Large intestine (tissue), 12 donors: ENCODE measurements at places on chromosomes 11 and 22. TPM values are rescaled to one million over a fixed set of nuclear protein-coding genes. Genes with fewer than 3 reads are reported as not detected.
A peak's percentile ranks its signal among the peaks of the same experiment; 100 is the strongest.

Gene RAB39A
- 2.2 TPM for polyA plus RNA-seq

- DNase-seq, result peak; percentile 28
Measured at GRCh38 chr22:32764330-32765131, 37.0 kb upstream of the TIMP3 start.

GRCh38 chr11:130932086-130932712 is 15.9 kb upstream of the SNX19 start:
- no peak for DNase-seq

DNA sequence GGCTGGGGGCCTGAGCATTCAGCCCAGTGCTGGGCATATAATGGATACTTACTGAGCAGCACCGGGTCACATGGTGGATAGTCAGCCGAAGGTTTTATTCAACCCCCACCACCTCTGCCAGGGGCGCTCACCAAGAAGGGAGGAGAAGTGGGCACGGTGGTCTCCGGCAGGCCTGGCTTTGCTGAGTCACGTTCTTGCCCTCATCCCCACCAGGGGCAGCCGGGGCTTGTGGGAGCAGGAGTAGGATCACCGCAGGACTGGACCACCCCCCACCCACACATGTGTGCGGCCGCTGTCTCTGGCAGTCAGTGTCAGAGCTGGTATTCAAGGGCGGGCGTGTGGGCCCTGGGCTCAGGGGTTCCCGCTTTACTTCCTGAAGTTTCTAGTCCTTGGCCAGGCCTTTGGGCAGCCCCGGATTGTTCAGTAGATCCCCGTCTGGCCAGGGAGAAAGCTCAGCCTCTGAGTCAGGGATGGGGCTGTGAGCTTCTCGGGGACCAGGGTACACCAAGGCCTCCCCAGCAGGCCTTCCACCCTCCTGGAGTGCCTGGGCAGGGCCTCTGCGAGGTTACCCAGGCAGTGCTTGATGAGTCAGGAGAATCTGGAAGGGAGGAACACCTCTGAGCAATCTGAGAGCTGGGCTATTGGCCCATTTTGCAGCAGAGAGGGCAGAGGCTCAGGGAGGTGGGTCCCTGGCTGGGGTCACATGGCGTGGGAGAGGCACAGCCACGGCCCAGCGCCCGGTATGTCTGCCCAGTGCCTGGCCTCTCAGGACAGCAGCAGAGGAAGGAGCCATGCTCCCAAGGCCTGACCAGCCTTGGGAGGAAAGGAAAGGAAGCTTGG is 60.6 kb downstream of the RTL6 start:
- no peak for DNase-seq

DNA sequence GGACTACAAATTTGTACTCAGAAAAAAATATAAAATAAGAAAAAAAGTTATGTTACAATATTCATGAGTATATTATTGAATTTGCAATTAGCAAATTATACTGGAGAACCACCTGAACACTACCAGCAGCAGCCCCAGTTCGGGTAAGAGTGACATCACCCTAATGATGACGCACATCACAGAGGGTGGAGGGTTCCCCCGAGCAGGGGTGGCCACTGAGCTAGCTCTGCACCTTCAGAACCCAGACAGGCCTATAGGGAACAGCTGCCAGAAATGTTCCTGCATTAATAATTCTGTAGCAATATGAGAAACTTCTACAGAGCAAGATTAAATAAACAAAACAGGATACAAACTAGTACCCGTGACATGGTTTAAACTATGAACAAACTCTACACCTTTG is 17.5 kb upstream of the ARAP1 start:
- DNase-seq, result no peak
